ENCODE measurements at places on chromosomes 12 and 14. TPM values are rescaled to one million over a fixed set of nuclear protein-coding genes. Genes with fewer than 3 reads are reported as not detected.
A peak's percentile ranks its signal among the peaks of the same experiment; 100 is the strongest.

GRCh38 chr12:118151755-118152154 is 15.8 kb downstream of the PEBP1 start:
- no peak for DNase-seq

DNA sequence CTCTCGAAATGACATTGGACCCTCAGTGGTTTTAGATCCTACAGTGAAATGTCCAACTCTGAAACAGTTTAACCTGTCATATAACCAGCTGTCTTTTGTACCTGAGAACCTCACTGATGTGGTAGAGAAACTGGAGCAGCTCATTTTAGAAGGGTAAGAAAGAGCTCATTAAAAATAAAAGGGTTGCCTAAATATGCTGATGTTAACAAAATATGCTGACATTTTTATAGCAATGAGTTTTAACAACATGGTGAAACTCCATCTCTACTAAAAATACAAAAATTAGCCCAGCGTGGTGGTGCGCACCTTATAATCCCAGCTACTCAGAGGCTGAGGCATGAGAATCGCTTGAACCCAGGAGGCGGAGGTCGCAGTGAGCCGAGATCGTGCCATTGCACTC is 73.5 kb downstream of the LRRK2 start:
- DNase-seq = no peak

DNA sequence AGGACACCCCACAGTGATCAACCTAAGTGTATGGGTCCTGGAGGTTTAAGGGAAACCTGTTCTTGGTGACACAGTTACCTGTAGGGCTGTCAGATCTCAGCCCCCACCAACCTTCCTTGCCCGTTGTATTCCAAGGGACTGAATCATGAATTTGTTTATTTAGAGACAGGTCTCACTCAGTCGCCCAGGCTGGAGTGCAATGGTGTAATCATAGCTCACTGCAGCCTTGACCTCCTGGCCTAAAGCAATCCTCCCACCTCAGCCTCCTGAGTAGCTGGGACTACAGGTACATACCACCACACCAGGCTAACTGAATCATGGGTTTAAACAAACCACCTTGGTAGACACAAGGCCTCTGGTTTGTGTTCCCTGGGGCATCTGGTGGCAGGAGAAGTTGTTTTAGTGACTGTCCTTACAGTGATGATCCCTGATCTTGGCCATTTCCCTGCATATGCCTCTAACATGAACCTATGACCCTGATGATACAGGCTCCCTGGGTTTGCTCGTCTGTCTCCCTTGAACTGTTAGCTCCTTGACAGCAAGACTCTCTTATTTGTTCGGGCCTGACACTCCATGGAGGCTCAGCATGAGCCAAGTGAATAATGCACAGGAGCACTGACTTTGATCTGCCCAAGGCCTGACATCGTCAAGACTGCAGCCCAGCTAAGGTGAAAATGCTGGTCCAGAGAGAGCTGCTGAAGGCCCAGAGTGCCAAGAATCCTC is 47.9 kb downstream of the PITPNM2 start:
- no peak for DNase-seq

DNA sequence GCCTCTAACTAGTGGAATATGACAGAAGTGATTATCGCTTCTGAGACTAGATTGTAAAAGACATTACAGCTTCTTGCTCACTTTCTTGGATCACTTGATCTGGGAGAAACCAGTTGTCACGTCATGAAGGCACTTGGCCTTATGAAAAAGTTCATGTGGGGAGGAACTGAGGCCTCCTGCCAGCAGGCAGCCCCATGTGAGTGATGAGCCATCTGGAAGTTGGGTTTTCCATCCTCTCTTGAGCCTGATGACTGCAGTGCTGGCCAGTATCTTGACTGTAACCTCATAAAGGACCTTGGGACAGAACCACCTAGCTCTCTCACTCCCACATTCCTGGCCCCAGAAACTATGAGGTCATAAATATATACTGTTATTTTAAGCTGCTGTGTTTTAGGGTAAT is 28.0 kb downstream of the TTLL5 start:
- peak; percentile 8 for DNase-seq

GRCh38 chr14:95361373-95362137 is 41.8 kb upstream of the CLMN start:
- DNase-seq = no peak

MYF6 gene
- total RNA-seq = not detected

DERA gene
- total RNA-seq = 37.8 TPM

SIX1 gene
- 5.4 TPM for total RNA-seq

All from HFFc6 (cell line).